A673 (cell line): ENCODE measurements at places on chromosomes 5 and 9. TPM values are rescaled to one million over a fixed set of nuclear protein-coding genes. Genes with fewer than 3 reads are reported as not detected.

GRCh38 chr5:121737120-121737519, 114.6 kb upstream of the FTMT start:
- no peak overlapping the region for H3K27ac ChIP-seq
- H3K4me1 ChIP-seq: no peaks in the 10 kb centered on the region
- DNase-seq: no peak
- H3K27me3 ChIP-seq: no peaks in the 10 kb centered on the region
- H3K36me3 ChIP-seq: no peaks in the 10 kb centered on the region

DNA sequence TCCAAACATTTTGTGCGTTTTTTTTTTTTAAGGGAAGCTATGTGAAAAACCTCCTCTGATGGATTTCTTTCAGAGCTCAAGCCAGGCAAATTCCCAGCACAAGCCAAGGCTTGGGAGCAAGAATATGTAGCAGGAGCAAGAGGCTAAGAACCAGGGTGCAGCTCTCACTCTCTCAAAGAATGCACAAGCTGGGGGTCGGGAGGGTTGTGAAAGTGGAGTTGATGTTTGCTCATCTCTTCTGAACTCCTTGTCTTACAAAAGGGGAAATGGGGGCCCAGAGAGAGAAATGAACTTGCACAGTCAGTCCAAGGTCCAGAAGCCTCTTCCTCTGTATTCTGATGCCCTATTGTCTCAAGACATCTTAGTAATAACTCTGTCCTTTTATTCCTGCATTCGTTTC, 7.7 kb upstream of the TRAF1 start:
- no peaks in the 10 kb centered on the region for H3K36me3 ChIP-seq
- no peaks in the 10 kb centered on the region for H3K27me3 ChIP-seq
- peaks cover 36% of the 10 kb centered on the region for H3K4me1 ChIP-seq
- H3K27ac ChIP-seq: no peak overlapping the region
- DNase-seq: no peak

- H3K27me3 ChIP-seq: peaks cover 56% of the 10 kb centered on the region
- no peak overlapping the region for H3K27ac ChIP-seq
- H3K36me3 ChIP-seq: no peaks in the 10 kb centered on the region
- no peak for DNase-seq
Observed at GRCh38 chr5:168939156-168939800, 360.1 kb upstream of the PANK3 start.

The HSD17B3 gene
- not detected in 2 replicates for total RNA-seq

DNA sequence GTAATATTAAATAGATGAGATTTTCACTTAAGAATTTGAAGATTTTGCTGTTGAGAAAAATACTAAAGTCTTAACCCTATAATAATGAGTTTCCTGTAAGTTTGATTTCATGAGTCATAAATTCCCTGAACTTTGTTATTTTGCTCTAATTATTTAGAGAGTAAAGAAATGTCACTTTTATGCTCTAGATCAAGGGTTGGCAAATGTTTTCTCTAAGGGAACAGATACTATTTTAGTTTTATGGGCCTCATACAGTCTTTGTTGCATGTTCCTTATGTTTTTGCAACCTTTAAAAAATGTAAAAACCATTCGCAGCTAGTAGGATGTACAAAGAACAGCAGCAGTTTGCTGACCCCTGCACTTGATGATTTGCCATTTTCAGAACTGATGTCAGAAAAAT, 480 bp upstream of the TXNDC8 start:
- no peaks in the 10 kb centered on the region for H3K4me1 ChIP-seq
- H3K36me3 ChIP-seq: no peaks in the 10 kb centered on the region
- H3K27ac ChIP-seq: no peak overlapping the region
- no peak overlapping the region for H3K4me3 ChIP-seq
- DNase-seq: no peak
- no peaks in the 10 kb centered on the region for H3K27me3 ChIP-seq

The ACER2 gene
- 0.70 and 0.84 TPM in 2 replicates for total RNA-seq

The NTRK2 gene
- total RNA-seq: 0.04 and 0.06 TPM in 2 replicates

- no peak for DNase-seq
- no peak overlapping the region for H3K4me3 ChIP-seq
- no peak overlapping the region for H3K27ac ChIP-seq
- H3K27me3 ChIP-seq: no peaks in the 10 kb centered on the region
Observed at GRCh38 chr5:96113170-96113939, 151.7 kb upstream of the ELL2 start.

The RORB gene
- total RNA-seq: 0.02 TPM in 1 of 2 replicates, not detected in the other

The NACC2 gene
- 19.5 and 22.7 TPM in 2 replicates for total RNA-seq

DNA sequence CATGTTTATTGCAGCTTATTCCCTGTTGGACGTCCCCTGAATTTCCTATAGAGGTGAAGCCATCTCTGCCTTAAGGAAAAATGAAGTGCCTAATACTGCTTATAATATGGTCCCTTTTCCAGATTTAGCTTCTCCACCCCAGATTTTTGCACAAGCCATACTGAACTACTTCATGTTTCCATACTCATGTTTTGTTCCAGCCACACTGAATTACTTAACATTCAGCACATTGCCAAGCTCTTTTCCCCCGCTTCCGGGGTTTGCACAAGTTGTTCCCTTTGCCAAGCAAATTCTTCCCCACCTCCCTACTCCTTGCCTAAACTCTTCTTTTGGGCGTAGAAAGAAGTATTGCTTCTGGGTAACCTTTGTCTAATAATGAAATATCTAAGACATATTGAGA, 1.7 kb upstream of the CNTRL start:
- peak; percentile 91 for DNase-seq
- peak overlapping the region; percentile 44 for H3K4me3 ChIP-seq
- H3K27ac ChIP-seq: peak overlapping the region; percentile 89
- peaks cover 28% of the 10 kb centered on the region for H3K4me1 ChIP-seq
- no peaks in the 10 kb centered on the region for H3K36me3 ChIP-seq

DNA sequence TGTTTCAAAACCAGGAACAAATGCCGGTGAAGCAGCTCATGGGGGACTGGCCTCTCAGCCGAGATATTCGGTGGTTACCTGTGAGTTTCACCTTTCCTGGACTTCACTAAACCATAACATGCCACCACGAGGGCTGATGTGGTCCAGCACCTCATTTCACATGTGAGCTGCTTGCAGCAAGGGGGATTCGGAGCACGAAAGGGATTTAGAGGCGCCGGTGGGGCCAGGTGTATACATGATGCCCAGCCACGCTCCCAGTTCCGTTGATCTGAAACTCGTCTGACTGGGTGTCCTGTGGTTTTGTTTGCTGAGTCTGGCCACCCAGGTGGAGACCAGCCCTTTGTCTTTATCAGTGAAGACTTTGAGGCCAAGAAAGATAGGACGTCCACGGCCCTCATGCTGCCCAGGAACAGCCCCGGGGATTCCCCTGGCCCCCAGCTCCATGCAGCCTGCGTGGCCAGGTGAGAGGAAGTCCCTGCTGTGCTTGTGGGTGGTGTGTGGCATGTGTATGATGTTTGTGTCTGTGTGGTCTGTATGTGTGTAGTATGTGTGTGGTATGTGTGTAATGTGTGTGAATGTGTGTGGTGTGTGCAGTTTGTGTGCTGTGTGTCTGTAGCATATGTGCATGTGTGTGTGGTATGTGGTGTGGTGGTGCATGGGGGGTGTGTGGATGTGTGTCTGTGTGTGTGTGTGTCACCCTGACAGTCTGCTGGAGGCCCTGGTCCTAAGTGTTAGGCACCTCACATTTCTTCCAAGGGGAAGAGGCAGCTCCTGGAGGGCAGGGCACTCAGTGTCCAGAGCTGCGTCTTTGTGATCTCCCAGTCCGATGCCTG, 23.4 kb downstream of the PHF2 start:
- H3K36me3 ChIP-seq: no peaks in the 10 kb centered on the region
- DNase-seq: no peak
- H3K4me3 ChIP-seq: no peak overlapping the region
- peak overlapping the region; percentile 16 for H3K27ac ChIP-seq
- peaks cover 21% of the 10 kb centered on the region for H3K4me1 ChIP-seq
- no peaks in the 10 kb centered on the region for H3K27me3 ChIP-seq

The DIPK1B gene
- 26.4 and 35.3 TPM in 2 replicates for total RNA-seq

DNA sequence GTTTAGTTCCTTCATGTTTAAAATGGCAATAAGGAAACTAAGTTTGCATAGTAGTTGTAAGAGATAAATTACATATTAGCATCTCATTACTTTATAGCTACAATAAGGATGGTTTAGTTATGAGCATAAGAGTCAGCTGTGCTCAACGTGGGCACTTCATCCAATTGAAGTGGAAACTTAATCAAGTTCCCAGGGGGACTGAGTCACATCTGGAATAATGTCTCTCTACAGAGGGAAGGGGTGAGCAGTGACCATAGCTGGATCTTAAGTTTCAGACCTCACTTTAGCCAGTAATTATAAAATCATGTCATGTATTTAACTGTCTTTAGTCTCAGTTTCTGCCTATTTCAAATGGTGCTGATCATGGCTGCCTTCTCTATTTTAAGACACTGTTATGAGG, 36.8 kb upstream of the FAM240B start:
- no peaks in the 10 kb centered on the region for H3K27me3 ChIP-seq
- DNase-seq: no peak
- no peak overlapping the region for H3K27ac ChIP-seq
- H3K4me3 ChIP-seq: no peak overlapping the region
- no peaks in the 10 kb centered on the region for H3K36me3 ChIP-seq

GRCh38 chr5:137561608-137562007, 62.5 kb upstream of the SPOCK1 start:
- H3K4me1 ChIP-seq: peaks cover 57% of the 10 kb centered on the region
- H3K27me3 ChIP-seq: no peaks in the 10 kb centered on the region
- no peak overlapping the region for H3K4me3 ChIP-seq
- H3K36me3 ChIP-seq: no peaks in the 10 kb centered on the region

The FOXD4L3 gene
- total RNA-seq: not detected in 2 replicates

DNA sequence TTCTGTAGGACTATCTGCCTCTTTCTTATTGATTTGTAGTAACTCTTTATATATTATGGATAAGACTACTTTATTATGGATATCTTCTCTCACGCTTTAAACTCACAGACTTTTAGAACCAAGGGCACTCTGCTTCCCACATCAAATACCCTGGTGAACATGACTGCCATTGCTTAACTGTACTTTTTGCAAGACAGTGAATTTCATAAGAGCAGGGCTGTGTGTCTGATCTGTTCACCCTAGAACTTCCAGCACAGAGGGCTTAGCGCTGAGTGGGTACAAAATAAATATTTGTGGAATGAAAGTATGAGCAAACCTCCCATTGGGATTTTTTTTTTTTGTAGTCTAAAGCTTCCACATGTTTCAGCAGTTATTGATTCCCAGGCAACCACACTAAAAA, 84.8 kb downstream of the CFAP77 start:
- peaks cover 43% of the 10 kb centered on the region for H3K27me3 ChIP-seq
- H3K4me3 ChIP-seq: no peak overlapping the region
- H3K27ac ChIP-seq: no peak overlapping the region
- no peaks in the 10 kb centered on the region for H3K36me3 ChIP-seq
- H3K4me1 ChIP-seq: no peaks in the 10 kb centered on the region

The PCDHGA6 gene
- total RNA-seq: 20.2 and 21.6 TPM in 2 replicates

The BAAT gene
- total RNA-seq: 0.09 and 0.17 TPM in 2 replicates

- H3K36me3 ChIP-seq: peaks cover 28% of the 10 kb centered on the region
- no peak overlapping the region for H3K4me3 ChIP-seq
- no peak overlapping the region for H3K27ac ChIP-seq
- peaks cover 50% of the 10 kb centered on the region for H3K4me1 ChIP-seq
Observed at GRCh38 chr5:72206160-72206559, 98.9 kb downstream of the MAP1B start.

- H3K4me3 ChIP-seq: no peak overlapping the region
- H3K4me1 ChIP-seq: no peaks in the 10 kb centered on the region
- no peaks in the 10 kb centered on the region for H3K27me3 ChIP-seq
- no peaks in the 10 kb centered on the region for H3K36me3 ChIP-seq
- DNase-seq: no peak
Observed at GRCh38 chr5:180399401-180400215, 46.5 kb upstream of the GFPT2 start.

DNA sequence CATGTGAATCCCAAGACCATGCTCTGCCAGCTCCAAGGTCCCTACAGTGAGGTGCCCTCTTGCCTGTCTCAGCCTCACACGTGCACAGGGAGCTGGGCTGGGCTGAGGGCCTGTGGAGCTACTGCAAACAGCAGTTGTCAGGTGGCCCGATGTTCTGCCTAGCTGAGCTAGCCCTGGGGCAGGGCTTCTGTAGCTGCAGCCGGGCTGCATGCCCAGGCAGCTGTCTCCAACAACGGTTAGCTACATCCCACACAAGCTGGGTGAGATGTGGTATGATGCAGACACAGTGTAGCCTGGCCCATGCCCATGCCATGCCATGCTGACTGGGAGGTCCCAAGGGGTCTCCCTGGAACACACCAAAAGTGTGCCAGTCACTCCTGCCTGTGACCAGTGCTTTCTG, 62.0 kb downstream of the MACROH2A1 start:
- H3K4me1 ChIP-seq: no peaks in the 10 kb centered on the region
- DNase-seq: no peak
- no peaks in the 10 kb centered on the region for H3K27me3 ChIP-seq
- H3K36me3 ChIP-seq: peaks cover 44% of the 10 kb centered on the region
- H3K27ac ChIP-seq: no peak overlapping the region
- no peak overlapping the region for H3K4me3 ChIP-seq

- peaks cover 5% of the 10 kb centered on the region for H3K27me3 ChIP-seq
- H3K27ac ChIP-seq: no peak overlapping the region
- peak; percentile 74 for DNase-seq
- no peaks in the 10 kb centered on the region for H3K4me1 ChIP-seq
- no peaks in the 10 kb centered on the region for H3K36me3 ChIP-seq
Observed at GRCh38 chr5:174327317-174327864, 281.9 kb downstream of the NSG2 start.

The TAF11L10 gene
- 1.4 and 1.7 TPM in 2 replicates for total RNA-seq

DNA sequence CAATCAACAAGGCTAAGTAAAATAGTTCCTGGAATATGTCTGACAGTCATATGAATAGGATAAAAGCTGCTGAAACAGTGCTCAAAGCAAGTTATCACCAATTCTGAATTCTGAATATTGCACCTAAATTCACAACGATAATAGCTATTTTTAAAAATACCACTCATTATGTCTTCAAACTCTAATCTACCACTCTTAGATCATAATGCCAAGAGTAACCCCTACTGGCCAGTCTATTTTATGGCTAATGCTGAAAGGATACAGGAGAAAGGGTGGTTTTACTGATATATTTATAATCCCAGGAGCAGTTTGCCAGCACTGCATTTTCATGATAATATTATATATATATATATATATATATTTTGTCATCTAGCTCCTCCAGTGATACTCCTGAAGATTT, 232.8 kb downstream of the PDE4D start:
- DNase-seq: no peak
- no peaks in the 10 kb centered on the region for H3K36me3 ChIP-seq
- H3K4me3 ChIP-seq: no peak overlapping the region
- H3K4me1 ChIP-seq: no peaks in the 10 kb centered on the region
- no peak overlapping the region for H3K27ac ChIP-seq

The CD72 gene
- not detected in 2 replicates for total RNA-seq

The ARHGEF37 gene
- total RNA-seq: 0.64 and 1.7 TPM in 2 replicates

The TMEFF1 gene
- total RNA-seq: 19.1 and 25.2 TPM in 2 replicates
